Stimulated activated CD4-positive, alpha-beta T cell treated with anti-CD3 and anti-CD28 coated beads, Interleukin-2, amount 100 ng/mL, for 24 hours (primary cell): ENCODE measurements at places on chromosomes 16 and 17.

DNA sequence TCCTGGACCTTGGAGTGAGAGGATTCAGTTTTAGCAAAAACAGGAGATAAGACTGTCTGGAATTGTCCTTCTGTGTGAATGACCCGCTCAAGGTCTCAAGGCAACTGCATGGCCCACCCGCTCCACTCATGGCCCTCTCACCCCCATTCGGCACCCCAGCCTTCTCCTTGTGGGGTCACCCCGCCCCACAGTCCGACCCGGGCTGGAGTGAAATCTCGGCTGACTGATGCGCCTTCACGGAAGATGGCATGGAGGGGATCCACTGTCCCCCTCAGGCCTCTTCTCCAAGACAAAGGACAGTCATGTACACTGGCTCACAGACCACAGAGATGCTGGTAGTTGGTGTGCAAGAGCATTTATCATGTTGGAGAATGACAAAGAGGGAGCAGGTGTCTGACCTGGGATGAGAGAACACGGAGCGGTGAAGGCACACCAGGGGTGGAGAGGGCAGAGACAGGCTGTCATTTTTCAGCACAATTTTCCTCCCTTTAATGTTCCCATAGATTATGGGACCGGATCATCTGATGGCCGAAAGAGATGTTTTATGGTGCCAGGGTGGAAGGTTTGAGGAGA, 391.9 kb upstream of the TNRC6C start:
- no peak for DNase-seq

DNA sequence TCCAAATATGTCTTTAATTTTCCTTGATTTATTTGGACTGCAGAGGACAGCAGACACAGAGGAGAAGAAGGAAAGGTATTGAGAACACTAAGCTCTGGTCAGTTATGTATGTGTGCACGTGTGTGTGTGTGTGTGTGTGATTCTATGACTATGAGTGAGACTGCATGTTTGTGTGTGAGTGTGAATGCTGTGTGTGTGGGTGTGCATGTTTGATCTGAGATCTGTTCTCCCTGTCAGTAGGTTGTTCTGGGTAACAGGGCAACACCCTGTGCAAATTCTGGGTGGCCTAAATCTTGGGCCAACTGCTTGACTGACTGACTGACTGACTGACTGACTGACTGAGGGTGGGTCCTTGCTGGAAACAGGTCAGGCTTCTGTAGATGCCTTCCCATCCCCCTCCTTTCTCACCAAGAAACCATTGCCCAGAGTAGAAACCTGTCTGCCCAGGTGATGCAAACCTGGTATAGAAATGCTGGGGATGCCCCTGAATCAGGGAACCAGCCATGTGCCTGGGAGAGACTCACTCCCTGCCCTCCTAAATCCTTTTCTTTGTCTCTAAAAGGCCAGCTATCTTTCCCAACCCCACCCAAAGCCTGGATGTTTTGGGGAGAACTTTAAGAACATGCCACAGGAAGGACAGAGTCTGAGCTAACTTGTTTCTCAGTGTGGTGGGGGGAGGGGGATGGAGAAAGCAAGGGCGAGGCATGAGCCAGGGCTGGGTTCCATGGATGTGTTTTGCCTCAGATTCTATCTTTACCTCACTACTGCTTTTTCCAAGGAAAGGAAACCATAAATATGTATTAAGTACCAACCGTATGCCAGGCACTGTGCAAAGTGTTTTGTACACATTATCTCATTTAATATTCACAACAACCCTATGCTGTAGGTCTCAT, 4.5 kb upstream of the NR1D1 start:
- DNase-seq, result peak; percentile 44

DNA sequence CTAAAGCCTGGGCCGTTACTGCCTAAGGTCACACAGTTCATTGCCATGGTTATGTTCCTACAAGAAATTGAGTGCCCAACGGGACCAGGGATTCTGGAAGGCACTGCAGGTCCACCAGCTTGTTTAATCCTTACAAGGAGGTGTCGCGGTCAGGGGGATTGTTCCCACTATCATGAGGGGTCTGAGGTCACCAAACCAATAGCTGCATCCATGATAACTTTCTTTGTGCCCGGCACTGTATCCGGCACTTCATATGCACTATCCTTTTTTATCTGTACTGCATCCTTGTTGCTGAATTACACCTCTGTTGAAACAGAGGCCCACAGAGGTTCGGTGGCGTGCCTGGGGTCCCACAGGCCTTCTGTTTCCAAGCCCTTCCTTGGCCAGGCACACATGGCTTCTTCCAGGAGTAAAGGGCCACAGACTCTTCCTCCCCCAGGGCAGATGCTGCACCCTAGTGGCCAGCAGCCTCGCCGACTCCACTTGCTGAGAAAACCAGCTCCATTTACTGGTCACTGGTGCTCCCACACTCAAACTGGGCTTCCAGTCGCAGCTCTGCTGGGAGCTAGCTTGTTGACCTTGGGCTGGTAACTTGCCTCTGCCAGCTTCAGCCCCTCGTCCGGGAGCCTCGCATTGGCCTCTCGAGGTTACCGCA, 82.0 kb upstream of the PLCG2 start:
- DNase-seq, result peak; percentile 50

DNA sequence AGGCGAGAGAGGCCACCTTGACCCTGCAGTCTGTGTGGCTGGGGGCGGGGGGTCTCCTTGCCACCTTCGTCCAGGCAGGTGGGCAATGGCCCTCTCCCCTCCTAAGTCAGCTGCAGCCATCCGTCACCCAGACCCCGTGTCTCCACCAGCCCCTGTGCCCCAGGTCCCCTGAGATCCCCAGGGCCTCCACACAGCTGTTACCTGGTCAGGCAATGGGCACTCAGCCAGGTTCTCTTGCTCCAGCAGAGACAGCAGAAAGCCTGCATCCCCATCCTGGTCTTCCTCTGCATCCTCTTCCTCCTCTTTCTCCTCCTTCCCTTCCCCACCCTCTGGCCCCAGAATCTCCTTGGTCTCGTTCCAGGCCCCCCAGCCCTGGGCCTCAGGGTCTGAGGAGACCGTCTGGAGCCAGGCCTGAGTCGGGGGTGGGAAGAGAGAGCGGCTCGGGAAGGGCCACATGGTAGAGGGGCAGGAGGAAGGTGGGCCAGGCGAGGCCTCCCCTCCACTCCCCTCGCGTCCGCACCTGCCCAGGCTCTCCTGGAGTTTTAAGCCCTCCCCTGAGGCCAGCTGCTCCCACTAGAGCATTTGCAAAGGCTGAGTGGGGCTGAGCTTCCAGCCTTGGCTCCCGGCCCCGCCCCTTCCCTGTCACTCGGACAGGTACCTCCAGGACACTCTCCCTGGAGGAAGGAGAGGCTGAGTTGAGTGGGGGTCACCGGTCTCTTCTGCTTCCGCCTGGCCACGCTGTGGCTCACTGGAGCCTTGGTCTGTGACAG, at the start of gene PABPN1L:
TSS of gene PABPN1L (minus strand) at position 510 of the 770 bp plus-strand sequence. CDS start at position 456, 54 bp downstream.
- no peak for DNase-seq

DNA sequence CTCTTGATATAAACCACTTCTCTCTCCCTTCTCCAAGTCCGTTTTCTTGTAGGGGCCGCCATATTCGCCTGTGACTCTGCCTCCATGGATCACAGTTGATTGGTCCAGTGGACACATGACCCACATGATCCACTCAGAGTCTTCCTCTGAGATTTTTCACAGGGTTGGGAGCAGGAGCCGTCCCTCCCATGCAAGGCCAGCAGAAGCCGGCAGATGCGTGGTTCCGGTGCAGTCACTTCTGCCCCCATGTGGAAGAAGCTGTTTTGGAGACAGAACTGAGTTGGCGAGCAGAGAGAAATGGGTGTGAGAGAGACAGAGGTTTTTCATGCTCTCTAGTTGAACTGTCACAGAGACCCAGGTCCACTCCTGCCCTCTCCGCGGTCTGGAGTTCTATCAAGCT, 83.3 kb downstream of the C16orf95 start:
- DNase-seq, result no peak

DNA sequence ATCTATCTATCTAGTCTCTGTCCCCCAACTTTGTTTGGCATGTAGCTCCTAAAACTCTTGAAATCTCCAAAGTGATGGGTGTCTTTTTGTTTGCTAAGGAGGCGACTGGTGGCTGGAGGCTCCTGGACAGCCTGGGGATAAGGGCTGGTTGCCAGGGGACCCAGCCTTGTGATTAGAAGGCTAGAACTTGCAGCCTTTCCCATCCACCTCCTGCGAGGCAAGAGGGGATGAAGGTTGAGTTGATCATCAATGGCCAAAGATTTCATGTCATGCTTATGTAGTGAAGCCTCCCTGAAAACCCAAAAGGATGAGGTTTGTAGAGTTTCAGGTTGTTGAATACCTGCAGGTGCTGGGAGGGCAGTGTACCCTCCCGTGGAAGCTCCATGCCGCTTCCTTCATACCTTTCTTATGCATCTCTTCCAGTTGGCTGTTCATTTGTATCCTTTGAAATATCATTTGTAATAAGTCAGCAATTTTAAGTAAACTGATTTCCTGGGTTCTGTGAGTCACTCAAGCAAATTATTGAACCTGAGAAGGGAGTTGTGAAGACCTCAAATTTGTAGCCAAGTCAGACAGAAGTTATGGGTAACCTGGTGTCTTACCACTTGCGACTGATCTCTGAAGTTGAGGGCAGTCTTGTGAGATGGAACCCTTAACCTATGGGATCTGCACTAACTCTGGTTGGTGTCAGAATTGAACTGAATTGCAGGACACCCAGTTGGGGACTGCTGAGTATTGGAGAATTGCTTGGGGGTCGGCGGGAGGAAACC, 202.4 kb downstream of the SEC14L1 start:
- DNase-seq, result no peak

- no peak for DNase-seq
These were observed 144.4 kb downstream of the GAS7 start for GRCh38 chr17:10053782-10054540.

DNA sequence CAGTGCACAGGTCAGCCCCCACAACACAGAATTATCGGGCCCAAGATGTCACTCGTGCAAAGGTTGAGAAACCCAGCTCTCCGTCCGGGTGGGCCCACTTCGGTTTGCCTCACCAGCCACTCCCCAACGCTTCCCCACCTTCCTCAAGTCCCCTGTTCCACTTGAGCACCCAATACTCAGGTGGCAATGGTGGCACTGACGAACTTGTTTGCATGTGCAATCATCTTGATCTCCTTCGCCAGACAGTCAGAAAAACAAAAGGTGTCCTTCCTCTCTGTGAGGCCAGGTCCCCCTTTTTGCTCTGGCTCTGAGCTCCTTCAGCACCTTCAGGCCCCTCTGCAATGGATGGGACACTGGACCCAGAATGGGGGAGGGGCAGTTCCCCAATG, 3.7 kb downstream of the GGA2 start:
- no peak for DNase-seq

DNA sequence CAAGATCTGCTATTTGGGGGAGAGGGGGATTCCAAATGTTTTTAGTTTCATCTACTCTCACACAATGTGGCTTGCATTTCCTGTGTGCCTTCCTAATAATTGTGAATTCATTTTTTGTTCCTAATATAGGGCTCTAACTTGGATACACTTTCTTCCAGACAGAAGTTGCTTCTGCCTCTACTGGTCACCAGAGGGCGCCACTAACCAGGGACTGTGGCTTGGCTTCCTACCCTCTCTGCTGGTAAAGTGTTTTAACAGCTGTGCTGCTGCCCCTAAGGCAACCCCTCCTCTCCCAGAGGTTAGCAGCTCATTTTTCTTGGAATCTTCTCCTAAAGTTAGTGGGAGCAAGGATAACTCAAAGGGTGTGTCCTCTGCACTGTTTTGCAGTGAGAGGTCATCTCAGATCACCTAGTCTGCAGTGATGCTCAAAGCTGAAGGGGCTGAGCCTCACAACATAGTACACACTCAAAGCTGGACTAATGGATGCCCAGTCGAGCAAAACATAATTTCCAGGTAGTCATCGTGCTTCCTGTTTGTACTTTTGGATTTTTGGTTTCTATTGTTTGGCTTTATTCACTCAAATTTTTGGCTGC, 5.0 kb upstream of the PRSS54 start:
- DNase-seq, result no peak

- DNase-seq, result no peak
These were observed 52.4 kb downstream of the DUSP14 start for GRCh38 chr17:37541880-37542660.

DNA sequence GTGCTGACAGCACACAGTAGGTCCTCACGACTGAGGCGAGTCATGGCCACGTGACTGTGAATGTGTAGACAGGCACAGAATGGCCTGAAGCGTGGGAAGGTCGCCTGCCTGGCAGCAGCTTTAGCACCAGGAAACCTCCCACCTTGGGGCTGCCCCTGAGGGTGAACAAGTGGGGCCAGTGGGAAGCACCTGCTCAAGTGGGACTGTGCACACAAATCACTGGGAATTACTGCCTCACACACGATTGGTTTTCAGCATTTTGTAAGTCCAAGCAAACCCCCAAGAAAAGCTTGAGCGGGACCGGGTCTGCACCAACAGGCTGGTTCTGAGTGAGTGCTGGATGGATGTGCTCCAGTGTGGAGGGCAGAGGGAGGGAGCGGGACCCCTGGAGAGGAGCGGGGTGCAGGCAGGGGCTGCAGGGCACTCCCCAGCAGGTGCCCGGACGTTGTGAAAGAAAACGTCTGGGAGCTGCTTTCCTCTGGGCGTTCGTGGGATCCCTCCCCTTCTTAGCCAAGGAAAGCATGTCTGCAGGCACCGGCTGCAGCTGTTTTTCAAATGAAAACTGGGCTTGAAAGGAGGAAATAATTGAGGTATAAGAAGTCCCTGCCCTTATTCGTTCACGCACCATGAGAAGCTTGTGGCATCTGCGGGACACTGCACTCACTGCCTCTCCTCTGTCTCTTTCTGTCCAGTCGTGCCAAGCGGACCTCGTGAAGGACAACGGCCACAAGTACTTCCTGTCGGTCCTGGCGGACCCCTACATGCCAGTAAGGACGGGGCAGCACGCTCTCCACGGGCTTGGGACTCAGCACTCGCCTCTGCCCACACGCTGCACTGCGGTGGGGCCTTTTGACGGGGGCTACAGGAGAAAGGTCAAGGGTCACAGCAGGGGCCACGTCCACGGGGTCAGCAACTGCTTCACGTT, 111.7 kb upstream of the CHMP6 start:
- DNase-seq, result peak; percentile 37

- DNase-seq, result no peak
These were observed 370.2 kb upstream of the MAF start for GRCh38 chr16:79970551-79971236.

DNA sequence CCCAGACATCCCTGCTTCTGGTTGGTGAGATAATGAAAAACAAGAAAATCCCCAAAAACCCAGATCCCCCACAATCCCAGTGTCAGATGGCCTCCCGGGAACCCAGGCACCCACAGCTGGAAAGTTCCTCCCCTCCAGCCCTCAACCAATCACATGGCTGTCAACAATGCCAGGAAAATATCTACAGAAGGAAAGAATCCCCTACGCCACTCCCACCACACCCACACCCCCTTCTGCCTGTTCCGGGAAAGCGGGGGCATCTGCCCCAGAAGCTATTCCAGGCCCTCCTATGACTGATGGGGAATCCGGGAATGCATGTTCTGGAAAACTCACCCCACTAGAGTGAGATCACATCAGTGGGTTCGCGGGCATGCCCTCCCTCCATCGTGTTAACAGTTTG, 1.8 kb downstream of the TMEM95 start:
- DNase-seq, result no peak
